ENCODE measurements at places on chromosomes 3 and 15.

- DNase-seq, result no peak
These were observed 3.1 kb downstream of the CPLX3 start for GRCh38 chr15:74829486-74829885.

GRCh38 chr3:72429589-72430353 is 418.5 kb downstream of the SHQ1 start:
- no peak for DNase-seq

DNA sequence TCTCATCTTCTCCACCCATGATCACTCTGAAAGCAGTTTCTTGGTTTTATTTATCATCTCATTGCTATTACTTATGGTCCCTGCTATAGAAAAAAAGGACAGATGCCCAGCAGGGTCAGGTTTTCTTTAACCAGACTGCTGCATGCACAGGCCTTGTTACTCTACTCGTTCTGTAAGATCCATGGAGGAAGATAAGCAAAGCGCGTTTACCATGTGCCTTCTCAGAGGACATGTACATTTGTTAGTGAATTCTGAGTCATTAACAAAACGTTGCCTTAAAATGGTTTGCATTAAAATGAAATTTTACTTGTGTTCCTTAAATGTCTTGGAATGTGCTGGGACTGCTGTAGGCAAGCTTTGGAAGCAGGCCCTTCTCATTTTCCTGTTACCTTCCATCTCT is 657.3 kb upstream of the KCNMB2 start:
- no peak for DNase-seq

- no peak for DNase-seq
These were observed 4.0 kb downstream of the C3orf52 start for GRCh38 chr3:112089956-112090886.
